Dermis blood vessel endothelial cell (primary cell): ENCODE measurements at places on chromosomes 16 and 17.

- no peak for DNase-seq
Observed at GRCh38 chr17:49510720-49511110, 15.6 kb downstream of the NGFR start.

- no peak for DNase-seq
Observed at GRCh38 chr16:85899444-85899843, 482 bp downstream of the IRF8 start.

DNA sequence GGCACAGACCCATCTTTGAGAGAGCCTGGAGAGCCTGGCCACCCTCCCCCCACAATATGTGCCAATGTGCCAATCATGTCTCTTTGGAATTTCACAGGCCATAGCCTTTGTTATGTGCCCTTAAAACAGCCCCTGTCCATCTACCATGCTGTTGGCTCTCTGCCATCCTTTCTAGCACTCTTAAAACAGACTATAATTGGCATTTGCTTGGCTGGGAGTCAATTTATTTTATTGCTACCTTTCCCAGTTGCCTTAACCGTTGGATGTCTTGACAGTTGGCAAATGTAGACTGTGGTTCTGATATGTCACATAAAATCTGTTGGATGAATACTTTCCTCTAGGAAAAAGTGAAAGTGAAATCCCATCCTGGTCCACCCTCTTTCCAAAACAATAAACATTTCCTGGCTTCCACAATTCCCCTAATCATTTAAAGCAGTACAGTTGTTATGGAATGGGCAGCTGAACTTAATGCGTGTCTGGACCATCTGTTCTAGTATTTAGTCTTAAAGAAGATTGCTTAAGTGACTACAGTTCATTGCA lies 394.0 kb downstream of the KCNJ2 start:
- DNase-seq: peak; percentile 47

DNA sequence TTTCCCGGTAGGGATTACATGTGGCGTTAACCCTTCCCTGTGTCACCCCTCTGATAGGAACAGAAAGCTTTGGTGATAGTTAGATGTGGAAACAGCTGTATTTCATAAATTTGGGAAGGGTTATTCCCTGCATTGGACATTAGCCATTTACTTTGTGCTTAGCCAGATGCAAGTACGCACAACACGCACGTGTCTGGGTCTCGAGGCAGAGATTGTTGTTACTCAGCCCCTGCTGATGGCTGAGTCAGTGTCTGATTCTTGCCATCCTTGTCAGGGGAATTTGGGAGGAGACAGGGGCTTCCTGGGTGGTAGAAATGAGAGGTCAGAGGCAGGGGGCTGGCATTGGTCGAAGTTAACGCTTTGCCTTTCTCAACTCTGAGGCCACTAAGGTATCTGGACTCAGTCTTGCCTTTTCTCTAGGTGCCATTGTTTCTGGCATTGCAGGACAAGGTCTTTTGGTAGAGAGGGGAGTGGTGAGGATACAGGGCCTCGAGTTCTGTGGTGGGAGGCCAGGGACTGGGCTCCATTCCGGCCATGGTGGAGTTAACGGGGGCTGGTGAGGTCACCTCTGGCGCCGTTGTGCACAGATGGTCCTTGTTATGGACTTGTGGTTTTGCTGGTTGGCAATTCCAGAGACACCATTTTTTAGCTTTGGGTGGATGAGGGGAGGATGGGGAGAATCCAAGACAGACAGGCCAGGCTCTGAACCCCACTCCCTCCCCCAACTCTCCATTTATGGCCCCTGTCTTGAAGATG lies 8.2 kb downstream of the MMP2 start:
- DNase-seq: no peak

GRCh38 chr17:13561606-13562270 lies 40.0 kb downstream of the HS3ST3A1 start:
- no peak for DNase-seq

DNA sequence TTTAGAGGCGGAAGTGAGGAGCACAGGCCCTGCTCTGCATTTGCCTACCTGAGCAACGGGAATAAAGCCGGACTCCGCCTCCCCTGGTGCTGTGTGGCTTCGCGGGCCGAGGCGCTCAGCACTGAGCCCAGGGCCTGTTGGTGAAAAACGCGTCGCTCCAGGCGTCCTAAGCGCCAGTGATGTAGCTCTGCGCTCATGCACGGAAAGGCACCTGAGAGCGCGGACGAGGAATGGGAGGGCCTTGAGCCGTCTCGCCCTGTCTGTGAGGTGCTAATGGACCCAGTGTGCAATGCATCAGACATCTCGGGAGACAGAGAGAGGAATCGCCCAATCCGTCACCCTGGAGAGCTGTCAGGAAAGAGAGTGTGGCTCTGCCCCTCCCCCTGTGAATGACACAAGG lies 17.2 kb upstream of the ATP2A3 start:
- no peak for DNase-seq
